ENCODE measurements at places on chromosomes 5 and 9.
A peak's percentile ranks its signal among the peaks of the same experiment; 100 is the strongest.

DNA sequence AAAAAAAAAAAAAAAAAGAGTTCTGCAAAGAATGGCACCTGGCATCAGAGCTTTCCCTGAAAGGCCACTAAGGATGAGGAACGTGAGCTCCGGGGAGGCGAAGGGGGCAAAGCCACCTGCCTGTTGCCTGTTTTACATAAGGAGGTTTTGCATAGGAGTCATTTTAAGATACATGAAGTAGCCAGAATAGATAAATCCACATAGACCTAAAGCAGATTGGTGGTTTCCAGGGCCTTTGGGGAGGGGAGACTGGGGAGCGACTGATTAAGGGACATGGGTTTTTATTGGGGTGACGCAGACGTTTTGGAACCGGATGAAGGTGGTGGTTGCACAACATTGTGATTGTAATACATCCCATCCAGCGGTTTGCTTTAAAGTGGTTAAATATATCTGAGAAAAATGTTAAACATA is 7.1 kb downstream of the NEK6 start:
- peak; percentile 74 for DNase-seq

DNA sequence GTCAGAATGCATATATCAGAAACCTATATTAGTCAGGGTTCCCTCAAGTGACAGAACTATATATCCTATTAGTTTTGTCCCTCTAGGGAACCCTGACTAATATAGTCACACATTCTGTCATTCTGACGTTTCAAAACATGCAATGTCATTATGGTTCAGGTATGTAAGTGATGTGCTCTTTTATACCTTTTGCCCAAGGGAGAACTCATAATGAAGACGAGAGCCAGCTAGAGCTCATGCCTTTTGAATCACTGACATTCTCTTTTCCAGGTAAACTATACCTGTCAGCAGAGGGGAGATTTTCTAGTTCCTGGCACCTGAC is 576.7 kb downstream of the LRRC70 start:
- DNase-seq, result no peak

DNA sequence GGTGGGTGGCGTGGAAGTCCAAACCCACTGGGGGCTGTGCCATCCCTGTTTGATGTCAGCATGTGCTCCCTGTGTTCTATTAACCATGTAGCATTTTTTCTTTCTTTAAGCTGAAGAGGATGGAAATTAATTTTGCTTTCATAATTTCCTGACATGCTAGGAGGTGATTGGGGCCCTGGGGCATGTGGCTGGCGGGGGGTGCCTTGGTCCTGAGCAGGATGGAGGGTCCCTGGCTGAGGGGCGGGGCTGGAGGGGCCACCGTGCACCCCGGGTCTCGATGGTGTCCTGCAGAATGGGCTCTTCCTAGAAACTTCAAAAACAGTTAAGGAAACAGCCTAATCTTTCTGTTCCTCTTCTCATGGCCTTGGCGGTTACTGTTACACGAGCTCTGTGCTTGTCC is 69.3 kb upstream of the IRX4 start:
- no peak for DNase-seq

GRCh38 chr9:134071149-134071548 is 3.3 kb upstream of the BRD3 start:
- DNase-seq, result no peak

DNA sequence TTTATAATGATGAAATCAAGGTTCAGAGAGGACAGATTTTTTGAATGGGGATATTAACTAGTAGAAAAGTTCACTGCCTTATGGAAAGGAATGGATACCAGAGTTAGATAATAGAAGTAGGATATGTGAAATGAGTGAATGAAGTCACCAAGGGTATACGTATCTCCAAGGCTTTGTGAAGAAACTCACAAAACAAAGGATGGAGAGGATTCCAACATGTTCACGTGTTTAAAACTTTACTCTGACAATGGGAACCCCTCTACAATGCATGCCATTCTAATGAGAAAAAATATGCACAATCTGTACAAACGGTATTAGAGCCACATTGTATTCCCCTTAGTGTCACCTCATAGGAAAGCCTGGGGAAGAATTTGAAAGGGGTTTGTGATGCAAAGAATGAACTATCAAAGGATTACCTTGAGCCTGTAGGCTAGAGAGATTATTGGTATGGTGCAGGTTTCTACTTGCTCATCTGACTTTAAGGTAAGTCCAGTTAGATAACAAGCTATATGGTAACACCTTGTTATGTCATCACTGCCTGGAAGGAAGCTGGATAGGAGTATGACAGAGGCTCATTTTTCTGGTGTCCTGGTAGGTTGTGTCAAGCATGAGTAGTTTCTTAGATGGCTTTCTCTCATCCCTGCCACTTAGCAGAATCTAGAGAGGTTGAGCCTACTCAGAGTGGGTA is 250.3 kb upstream of the SEMA6A start:
- no peak for DNase-seq

DNA sequence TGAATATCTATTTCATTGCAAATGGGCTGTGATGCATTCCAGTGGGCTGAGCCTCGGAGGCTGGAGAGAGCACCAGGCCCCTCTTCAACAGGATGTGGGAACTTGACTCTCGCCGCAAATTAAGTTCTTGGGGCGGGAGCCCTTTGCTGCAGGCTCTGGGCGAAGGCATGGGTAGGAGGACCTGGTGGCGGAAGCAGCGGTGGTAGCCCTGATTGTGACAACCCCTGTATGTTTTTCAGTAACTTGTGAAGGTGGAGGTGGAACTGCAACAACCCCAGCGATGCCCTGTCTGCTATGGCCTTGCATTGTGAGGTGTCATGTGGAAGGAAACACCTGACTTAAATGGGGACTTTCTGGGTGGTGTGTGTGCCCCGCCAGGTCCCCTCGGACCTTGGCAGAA is 9.4 kb downstream of the FYB1 start:
- no peak for DNase-seq

- DNase-seq, result no peak
Measured at GRCh38 chr5:170974461-170974860, 112.6 kb downstream of the RANBP17 start.

GRCh38 chr9:122058709-122059108 is 34.4 kb downstream of the TTLL11 start:
- DNase-seq, result no peak
